Hematopoietic multipotent progenitor cell treated with erythropoietin and hydrocortisone succinate and interleukin-3 and kit ligand, for 15 days (in vitro differentiated cells): ENCODE measurements at places on chromosomes 2 and 18.

GRCh38 chr2:104766683-104767082, 87.2 kb upstream of the POU3F3 start:
- no peak for DNase-seq

DNA sequence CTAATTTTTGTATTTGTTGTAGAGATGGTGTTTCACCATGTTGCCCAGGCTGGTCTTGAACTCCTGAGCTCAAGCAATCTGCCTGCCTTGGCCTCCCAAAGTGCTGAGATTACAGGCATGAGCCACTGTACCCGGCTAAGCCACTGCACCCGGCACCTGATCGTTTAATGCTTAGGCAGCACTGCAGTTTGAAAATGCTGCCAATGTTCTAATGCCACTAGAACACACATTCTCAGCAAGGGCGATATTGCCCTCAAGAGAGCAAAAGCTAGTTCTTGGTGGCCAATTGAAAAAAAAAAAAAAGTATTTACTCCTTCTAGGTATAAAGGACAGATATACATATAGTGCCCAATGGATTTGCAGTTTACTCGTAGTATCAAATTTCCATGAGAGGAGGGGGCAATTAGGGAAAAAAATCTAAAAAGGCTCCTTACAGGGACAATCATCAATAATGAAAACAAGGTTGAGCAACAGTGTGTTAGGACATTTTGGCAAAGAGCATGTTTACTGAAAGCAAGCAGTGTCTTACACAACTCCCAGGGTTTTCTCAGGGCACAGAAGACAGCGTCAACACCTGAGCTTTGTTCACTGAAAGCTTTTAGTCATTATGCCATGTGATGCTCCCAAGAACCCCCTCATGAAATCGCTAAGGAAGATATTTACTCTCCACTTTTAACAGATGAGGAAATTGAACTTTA, 199.9 kb upstream of the PKDCC start:
- no peak for DNase-seq

GRCh38 chr18:70428439-70428838, 139.6 kb downstream of the SOCS6 start:
- no peak for DNase-seq

GRCh38 chr2:232502911-232503808, 15.5 kb upstream of the ECEL1 start:
- DNase-seq, result no peak

DNA sequence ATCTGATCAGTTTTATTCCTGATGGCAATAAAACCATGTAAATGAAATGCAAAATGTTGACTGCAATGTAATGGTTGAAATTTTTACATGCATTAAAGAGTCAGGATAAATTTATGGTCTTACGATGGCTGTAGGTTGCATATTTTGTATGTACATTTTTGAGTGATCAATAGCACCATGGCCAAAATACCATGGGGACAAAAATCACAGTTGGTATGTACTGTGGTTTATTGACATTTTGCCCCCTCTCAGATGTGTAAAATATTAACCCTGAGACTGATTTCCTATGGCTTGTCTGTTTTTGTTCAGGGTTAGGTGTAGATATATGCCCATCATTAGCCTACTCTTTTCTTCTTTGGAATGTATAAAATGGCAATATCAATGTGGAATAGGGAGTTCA, 138.1 kb downstream of the PARD3B start:
- no peak for DNase-seq

GRCh38 chr2:27305516-27305915, 2.7 kb downstream of the UCN start:
- no peak for DNase-seq

GRCh38 chr2:101234169-101234938, 18.3 kb upstream of the CNOT11 start:
- no peak for DNase-seq

- DNase-seq, result no peak
Measured at GRCh38 chr2:33788044-33788443, 188.9 kb upstream of the FAM98A start.
